RWPE1 (cell line): ENCODE measurements at places on chromosomes 2 and 18.
A peak's percentile ranks its signal among the peaks of the same experiment; 100 is the strongest.

- no peak for DNase-seq
Measured at GRCh38 chr2:111200333-111200881, 79.7 kb downstream of the BCL2L11 start.

- DNase-seq: no peak
Measured at GRCh38 chr18:27527856-27528255, 342.7 kb upstream of the CHST9 start.

GRCh38 chr2:105786231-105787230 is 41.8 kb downstream of the NCK2 start:
- DNase-seq: no peak

GRCh38 chr2:28972778-28973335 is 8.2 kb upstream of the TOGARAM2 start:
- DNase-seq: no peak

DNA sequence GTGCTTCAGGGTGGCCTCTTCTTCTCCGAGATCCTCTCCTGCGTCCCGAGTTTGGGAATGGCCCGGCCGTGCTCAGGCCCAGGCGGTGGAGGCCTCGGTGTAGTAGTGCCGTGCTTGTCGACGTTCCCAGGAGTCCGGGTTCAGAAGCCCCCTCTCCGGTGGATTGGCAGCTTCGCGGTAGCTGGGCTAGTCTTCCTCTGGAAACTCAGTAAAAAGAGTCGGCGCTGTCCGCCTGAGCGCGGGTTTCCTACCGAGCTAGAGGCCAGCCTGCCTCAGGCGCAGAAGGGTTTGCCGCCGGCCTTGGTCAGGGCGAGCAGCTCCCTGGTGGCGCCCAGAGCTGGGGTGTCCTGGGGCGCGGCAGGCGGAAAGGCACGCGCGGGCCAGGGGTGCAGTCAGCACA is 3.2 kb downstream of the RALBP1 start:
- no peak for DNase-seq

- no peak for DNase-seq
Measured at GRCh38 chr18:63109802-63110201, 209.8 kb downstream of the BCL2 start.

- DNase-seq: no peak
Measured at GRCh38 chr2:33437815-33438214, 38.6 kb upstream of the RASGRP3 start.

DNA sequence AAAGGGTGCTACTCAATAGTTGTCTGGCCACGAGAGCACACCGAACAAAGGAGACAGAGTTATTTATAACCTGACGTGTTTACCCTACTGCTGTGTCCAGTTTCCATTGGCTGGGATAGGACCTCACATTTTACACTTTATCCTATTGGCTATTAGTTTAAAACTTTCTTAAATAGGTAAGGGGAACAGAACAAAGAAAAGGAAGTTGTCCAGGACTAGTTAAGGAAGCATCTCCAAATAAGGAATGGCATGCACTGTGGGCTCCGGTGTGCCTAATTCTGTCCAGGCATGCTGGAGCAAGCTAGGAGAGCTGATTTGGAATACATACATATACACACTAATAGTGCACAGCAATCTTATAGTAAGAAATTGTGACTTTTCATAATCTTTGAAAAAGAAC is 72.2 kb downstream of the CAB39 start:
- no peak for DNase-seq

- no peak for DNase-seq
Measured at GRCh38 chr18:62898359-62898758, 183.0 kb downstream of the PHLPP1 start.

GRCh38 chr18:68694316-68694715 is 20.6 kb downstream of the TMX3 start:
- no peak for DNase-seq

GRCh38 chr2:196990788-196991461 is 64.4 kb upstream of the PGAP1 start:
- DNase-seq: no peak

DNA sequence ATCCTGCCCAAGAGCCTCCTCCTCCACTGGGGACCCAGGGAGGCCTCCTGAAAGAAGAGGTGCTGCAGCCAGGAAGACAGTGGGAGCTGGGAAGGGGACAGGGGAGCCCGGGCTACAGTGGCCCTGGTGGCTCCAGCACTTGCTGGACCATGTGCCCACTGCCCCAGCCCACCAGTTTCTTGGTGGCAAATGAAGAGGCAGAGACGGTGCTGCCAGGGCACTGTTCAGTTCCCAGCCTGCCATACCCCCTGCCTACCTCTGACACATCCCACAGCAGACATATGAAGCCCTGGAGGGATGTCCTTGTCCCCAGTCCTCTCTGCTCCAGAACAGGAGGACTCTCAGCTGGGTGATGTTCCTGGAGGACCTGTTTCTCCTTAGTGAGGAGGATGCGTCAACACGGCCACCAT is 3.7 kb downstream of the RAMP1 start:
- no peak for DNase-seq

GRCh38 chr2:119197529-119198239 is 25.9 kb upstream of the STEAP3 start:
- DNase-seq: no peak

DNA sequence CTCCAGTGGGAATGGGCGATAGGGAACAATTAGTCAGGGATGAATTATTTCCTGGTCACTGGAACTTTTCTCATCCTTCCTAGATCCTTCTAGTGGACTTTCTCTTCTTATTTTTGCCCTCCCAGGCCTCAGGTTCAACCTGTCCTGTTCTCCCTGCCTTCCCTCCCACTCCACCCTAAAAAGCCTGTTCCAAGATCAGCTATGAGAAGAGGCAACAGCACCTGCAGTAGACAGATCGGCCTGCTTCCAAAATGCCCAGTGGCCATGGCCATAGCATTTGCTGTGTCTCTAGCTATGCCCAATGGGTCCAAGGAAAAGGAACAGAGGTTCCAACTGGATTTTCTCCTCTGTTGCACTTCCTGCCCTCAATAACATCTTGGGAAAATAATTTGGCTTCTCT is 16.5 kb upstream of the KCNF1 start:
- DNase-seq: no peak

DNA sequence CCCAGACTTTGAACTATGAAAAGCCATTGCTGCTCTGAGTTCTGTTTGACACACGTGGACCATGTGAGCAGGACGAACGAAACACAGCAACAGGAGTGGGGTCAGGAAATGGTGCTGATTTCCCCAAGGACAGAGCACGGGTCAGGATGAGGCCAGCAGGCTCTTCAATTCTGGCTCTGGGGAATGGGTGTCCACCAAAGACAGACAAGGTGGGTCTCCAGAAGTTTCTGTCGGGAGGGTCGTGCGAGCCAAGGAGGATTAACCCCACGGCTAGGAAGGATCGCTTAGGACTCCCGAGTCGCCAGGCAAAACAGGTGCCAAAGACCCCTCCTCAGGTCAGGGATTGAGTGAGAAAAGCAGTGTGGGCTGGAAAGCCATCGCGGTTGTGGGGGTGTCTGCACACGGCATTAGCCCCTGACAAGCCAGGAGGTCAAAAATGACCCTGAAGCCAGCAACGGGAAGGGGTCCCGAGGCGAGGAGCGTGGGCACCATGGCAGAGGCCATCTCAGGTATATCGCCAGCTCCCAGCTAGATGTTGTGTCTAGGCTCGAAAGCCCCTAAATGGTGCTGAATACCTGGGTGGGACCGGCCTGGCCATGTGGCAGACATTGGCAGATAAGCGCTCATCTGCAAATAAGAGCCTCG is 213.9 kb upstream of the SALL3 start:
- no peak for DNase-seq

- DNase-seq: no peak
Measured at GRCh38 chr18:76098674-76099411, 396.2 kb downstream of the ZNF516 start.

- no peak for DNase-seq
Measured at GRCh38 chr2:109350526-109350925, 221.5 kb downstream of the SH3RF3 start.

DNA sequence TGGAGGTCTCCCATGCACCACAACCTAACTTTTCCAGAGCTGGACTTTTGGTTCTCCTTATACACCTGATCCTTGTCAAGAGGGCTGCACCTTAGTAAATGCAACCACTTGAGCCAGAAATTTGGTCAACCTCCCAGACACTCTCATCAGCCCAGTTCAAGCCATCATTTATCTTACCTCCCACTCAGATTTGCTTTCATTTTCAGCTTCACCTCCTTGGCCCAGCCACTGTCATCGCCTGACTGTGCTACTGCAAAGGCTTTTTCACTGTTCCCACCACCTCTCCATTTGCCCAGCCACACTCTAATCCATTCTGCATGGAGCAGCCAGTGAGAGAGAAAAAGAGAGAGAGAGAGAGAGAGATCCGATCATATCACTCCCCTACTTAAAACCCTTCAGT is 112.4 kb upstream of the DDX18 start:
- DNase-seq: no peak

DNA sequence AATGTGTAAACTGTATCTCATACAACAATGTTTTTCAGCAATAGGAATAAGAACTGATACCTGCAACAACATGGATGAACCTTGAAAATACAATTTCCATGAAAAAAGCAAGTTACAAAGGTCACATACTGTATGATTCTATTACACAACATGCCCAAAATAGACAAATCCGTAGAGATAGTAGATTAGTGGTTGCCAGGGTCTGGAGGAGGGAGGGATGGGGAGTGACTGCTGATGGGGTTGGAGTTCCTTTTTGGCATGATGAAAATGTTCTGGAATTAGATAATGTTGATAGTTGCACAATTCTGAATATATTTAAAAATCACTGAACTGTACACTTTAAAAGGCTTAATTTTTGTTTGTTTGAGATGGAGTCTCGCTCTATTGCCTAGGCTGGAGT is 33.8 kb downstream of the UBXN4 start:
- no peak for DNase-seq

GRCh38 chr18:21678859-21679258 is 25.7 kb downstream of the ABHD3 start:
- no peak for DNase-seq

GRCh38 chr2:70431716-70432347 is 121.8 kb downstream of the TGFA start:
- no peak for DNase-seq

DNA sequence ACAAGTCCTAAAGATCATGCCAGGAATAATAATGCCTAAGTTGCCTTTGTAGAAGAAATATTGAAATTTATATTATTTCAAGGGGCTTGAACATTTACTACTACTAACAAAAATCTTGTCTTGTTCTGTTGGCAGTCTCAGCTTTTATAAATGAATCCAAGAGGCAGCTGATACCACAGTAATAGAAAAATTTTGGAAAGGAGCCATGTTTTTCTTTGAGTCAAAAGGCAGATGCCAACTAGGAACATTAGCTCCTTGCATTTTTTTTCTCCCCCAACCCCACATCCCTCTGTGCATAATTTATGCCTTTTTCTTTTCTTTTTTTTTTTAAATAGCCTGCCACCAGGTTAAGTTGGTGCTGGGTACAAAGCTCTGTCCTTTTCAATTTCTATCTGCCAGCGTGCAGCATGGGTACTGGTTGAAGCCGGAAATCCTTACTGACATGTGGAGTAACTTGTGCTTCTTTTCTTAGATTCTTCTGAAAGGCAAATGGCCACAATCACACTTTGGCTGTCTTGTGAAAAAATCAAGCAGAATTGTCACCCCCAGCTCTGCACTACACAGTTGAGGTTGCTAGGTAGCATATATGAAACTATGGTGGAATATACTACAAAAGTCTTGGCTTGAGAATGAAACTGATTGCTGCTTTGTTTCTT is 98.8 kb downstream of the RHBDD1 start:
- DNase-seq: no peak

DNA sequence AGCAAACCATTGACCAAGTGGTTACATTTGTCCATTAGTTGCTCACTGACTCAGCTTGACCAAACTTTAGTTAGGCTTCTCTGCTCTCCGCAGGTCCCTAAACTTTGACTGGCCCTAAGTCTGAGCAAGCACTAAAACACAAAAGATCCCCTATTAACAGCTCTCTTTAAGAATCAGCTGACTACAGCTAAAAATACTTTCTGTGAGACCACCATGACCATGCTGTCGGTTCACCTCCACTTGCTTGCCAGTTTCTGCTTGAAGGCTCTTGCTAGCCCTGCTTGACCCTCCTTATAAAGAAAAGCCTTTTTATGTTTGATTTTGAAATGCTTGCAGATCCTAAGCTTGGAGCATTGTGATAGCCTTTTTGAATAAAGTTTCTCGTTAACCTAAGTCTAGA is 40.4 kb upstream of the RIT2 start:
- no peak for DNase-seq

GRCh38 chr2:37322368-37322767 is 2.3 kb downstream of the PRKD3 start:
- DNase-seq: no peak

DNA sequence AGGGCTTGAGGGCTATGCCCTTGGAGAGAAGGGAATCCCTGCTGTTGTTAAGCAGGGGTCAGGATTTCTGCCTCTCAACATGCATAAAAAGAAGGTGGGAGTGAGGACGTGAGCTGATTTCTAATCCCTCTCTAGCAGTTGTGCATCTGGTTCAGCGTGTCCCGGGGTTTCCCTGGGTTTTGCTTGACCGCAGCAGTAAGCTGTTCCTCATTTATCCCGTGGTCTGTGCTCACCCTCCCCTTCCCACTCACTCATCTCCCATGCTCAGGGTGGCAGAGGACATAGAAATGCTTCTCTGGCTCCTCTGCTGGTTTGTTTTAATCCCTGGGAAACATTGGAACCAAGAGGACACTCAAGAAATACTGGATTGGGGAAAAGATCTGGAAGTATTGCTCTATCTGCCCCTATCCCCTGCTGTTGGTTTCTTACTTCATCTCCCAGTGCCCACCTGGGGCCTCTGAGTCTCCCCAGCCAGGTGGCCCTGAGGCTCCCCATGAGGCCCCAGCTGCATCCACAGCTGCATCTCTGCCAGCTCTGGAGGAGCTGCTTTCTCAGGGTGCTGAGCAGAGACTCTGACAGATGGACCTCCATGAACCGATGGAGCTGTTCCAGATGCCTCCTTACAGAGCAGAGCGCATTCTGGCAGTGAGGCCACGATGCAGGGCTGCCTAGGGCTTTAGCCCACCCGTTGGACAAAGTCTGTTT is 36.1 kb downstream of the TET3 start:
- DNase-seq: no peak

- DNase-seq: no peak
Measured at GRCh38 chr18:24559526-24559925, 99.1 kb downstream of the HRH4 start.

GRCh38 chr2:96913398-96914202 is 43.7 kb upstream of the SEMA4C start:
- DNase-seq: no peak

- no peak for DNase-seq
Measured at GRCh38 chr2:140714586-140714985, 1416.2 kb downstream of the LRP1B start.

GRCh38 chr2:20449501-20450200 is 2.8 kb downstream of the RHOB start:
- no peak for DNase-seq

- DNase-seq: peak; percentile 13
Measured at GRCh38 chr18:1585881-1586488, 681.3 kb downstream of the ADCYAP1 start.

- DNase-seq: no peak
Measured at GRCh38 chr2:207660994-207661393, 35.8 kb upstream of the METTL21A start.

- DNase-seq: no peak
Measured at GRCh38 chr2:195871326-195871725, 197.3 kb downstream of the DNAH7 start.

GRCh38 chr18:46402396-46402795 is 254.6 kb downstream of the LOXHD1 start:
- no peak for DNase-seq
